NCI-H1092 (cell line): ENCODE measurements at places on chromosomes 3 and 15.

DNA sequence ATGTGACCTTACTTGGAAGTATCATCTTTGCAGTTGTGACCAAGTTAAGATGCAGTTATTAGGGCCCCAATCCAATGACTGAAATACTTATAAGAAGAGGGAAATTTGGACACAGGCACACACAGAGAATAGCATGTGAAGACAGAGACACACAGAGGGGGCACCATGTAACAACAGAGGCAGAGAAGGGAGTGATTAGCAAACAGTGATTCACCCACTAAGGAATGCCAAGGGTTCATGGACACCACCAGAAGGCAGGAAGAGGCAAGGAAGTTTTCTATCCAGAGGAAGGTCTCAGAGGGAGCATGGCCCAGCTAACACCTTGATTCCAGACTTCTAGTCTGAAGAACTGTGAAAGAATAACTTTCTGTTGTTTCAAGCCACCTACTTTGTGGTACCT, 25.0 kb downstream of the SIDT1 start:
- no peak for DNase-seq

- DNase-seq, result no peak
Observed at GRCh38 chr3:118936811-118937210, 97.8 kb downstream of the IGSF11 start.

DNA sequence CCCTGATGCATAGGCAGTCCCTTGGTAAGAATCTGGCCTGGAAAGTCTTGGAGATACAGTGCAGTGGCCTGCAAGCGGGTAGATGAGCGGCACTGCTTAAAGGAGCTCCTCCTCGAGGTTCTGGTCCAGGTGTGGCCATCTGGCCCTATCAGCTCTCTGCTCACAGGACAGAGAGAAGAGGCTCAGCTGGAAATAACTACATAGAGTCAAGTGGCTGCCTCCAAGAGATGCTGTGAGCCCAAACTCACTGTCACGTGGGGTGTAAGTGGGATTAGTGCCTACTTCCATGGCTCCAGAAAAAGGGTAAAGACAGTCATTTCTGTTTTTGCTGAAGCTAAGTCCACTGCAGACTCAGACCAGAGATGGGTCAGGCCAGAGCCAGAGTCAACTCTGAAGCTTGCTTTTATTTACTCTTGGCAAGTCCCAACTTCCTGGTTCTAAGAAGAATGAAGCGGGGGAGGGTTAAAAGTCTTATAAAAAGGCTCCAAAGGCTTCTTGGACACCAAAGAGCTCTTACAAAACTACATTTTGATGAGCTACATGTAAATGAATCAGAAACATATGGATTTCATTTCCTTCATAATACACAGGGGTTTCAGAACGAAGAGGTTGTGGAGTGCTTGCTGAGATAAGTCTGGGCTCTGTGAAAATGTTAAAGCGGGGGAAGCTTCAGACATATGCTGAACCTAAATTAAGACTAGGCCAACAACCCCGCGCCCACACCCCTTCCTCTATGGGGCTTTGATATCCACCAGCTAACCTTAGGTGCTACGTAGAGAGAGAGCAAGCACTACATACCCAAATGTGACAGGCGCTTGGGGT, 77.1 kb downstream of the PDZRN3 start:
- no peak for DNase-seq

- no peak for DNase-seq
Observed at GRCh38 chr15:53251996-53252395, 461.9 kb upstream of the ONECUT1 start.

DNA sequence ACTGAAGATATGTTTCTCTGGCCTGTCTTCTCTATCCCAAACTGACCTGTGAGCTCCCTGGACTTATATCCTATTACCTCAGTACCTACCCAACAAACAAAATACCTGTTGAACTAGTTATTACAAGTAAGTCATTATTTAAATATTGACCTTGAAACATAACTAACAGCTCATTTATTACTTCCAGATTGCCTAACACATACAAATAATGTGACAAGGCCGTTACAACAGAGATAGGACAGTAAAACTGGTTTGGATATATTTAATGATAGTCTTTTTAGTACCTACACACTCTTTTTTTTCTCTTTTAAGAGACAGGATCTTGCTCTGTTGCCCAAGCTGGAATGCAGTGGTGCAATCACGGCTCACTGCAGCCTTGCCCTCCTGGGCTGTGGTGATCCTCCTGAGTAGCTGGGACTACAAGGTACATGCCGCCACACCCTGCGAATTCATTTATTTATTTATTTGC, 145.0 kb downstream of the ADAM10 start:
- DNase-seq, result no peak

DNA sequence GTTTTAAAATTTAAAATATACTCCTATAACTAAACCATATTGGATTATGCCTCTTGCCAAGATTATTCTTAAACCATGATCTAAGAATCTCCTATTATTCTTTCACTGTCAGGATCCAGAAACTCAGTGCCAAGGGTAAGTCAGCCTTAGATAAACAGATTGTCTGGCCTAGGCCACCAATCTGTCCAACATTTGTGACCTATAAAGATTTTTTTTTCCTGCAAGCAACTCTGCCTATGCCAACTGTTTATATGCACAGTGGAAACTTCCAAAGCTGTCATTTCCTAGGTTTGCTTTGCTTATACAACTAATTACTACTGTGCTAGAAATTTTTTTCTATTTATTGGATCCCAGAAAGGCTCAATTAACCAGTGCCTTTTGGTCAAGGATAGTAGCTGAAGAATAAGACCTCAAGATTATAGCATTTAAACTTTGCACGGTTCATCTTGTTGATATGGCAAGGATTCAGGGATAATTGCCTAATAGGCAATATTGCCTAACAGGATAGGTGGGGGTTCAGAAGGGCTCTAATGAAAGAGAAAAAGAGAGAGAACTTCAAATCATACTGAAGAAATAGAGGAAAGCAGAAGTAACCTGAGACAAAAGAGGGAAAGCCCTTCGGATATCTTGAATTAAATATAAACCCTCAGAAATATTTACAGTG, 22.8 kb downstream of the GAP43 start:
- DNase-seq, result no peak

DNA sequence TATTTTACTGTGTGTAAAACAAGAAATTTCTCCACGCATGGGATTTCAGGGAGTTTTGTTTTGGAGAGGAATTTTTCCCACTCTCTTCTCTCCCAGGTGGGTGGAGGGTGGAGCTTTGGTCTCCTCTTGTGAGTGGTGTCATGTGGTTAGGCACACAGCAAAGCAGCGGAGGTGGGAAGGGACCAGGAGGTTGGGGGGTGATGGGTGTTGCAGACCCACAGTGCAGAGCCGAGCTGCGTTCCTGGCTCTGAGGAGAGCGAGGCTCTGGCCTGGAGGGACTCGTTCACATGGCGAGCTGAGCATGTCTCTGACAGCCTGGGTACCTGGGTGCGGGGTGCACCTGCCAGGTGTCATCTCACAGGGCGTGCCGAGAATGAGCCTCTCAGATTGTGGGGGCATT, 87.8 kb downstream of the RYR3 start:
- DNase-seq, result no peak

DNA sequence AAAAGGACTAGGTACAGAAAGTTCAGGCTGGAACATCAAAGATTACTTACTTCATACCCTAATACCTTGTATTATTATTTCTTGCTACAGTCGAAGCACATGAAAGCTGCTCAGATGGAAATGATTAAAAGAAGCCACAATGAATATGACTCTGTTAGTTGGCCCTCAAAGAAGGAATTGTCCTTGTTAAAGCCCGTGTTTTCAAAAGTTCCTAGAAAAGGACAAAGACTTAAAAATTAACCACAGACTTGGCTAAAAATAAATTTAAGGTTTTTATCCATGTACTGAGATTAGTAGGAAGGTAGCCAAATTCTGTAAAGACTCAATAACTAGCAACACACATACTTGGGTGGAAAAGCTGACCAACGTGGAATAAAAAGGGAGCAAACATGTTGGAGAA, 251.0 kb upstream of the RARB start:
- DNase-seq, result no peak

GRCh38 chr3:43870844-43871626, 180.3 kb downstream of the ABHD5 start:
- no peak for DNase-seq

DNA sequence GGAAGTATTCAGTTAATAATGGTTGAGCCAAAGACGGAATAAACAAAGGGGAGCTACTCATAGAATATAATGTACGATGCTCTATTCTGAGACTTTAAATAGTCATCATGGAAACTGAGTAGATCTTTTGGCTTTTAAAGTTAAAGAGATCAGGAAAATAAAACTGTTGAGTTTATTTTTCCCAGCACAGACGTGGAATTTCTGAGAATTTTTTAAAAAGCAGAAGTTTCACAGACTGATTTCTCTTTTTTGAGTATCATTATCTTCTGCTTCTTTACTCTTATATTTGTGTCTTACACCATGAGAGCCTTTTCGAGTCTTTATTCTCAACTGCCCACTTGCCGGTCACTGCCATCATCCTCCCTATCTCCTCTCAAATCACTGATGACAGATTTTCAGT, 13.2 kb downstream of the P2RY14 start:
- no peak for DNase-seq

GRCh38 chr15:57458356-57458781, 82.1 kb downstream of the CGNL1 start:
- DNase-seq, result no peak

DNA sequence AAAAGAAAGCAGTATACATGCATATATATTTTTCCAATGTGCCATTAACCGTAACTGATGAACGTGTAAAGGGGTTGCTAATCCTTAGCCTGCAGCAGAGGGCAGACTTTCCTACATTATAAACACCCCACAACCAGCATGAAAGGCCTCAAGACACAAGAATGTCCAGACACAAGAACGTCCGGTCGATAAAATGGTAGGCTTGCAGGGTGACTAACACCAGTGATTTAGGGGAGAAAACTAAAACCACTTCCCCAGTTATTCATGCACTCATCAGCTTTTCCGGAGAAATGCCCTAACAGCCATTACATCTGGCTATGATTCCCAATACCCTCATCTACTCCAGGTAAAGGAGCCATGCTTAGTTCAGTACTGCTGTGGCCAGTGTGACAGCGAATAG, 57.4 kb downstream of the LRTM1 start:
- no peak for DNase-seq

DNA sequence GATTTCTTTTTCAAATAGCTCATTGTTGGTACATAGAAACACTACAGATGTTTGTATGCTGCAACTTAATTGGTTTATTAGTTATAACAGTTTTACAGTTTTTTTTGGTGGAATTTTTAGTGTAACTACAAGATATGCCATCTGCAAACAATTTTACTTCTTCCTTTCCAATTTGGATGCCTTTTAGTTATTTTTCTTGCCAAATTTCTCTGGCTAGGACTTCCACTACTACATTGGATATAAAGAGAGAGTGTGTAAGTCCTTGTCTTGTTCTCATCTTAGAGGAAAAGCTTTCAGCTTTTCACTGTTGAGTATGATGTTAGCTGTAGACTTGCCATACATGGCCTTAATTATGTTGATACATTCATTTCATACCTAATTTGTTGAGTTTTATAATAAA, 143.6 kb upstream of the EOMES start:
- DNase-seq, result no peak

DNA sequence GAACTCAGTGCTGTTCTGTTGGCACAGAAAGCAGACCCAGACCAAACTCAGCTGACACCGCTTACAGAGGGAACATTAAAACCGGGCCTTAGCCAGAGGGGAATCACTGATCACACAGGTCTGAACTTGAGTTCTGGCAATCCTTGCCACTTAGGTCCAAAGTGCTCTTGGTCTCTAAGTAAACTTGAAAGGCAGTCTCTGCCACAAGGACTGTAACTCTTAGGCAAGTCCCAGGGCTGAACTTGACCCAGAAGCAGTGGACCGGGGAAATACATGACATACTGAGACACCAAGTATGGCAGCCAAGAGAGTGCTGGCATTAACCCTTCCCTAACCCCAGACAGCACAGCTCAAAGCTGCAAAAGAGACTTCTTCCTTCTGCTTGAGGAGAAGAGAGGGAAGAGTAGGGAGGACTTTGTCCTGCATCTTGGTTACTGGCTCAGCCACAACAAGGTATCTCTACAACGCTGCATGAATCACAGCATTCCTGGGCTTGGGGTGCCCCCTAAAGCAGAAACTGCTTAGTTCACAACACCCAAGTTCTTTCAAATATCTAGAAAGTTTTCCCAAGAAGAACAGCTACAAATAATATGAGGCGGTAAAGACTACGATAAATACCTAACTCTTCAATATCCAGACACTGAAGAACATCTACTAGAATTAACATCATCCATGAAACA, 32.5 kb downstream of the NAALADL2 start:
- no peak for DNase-seq

DNA sequence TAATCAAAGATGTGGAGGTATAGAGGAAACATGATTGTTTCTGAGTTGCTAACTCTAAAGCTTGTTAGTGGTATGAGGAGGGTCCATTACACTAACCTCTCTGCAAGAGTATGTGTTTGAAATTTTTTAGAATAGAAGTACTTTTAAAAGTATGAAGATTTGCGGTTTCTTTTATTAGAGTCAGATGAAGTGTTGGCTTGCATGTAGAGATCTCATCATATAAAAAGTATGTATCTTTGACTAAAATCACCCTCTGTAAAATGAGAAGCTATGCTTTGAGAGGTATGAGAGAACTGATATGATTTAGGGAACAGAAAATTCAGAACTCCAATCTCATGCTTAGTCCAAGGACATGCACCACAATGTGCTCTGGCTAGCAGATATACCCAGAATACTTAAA, 140.4 kb upstream of the MBNL1 start:
- no peak for DNase-seq

DNA sequence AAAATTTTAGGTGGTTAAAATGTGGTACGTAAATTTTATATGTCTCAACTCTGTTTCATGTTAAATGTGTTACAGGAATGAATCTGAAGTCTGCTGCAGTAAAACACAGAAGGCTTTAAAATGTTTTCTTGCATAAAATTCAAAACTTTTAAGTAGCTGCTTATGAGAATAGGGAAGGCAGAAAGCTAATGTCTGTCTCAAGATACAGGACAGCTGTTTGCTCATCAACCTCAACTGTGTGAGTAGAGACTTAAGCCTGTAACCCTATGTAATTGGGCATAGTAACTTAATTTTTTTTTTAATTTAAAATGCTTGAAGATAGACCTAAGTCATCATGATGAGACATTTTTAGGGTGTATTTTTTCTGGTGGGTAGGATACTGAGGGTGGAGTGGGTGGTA, 38.9 kb downstream of the ZFAND6 start:
- no peak for DNase-seq

DNA sequence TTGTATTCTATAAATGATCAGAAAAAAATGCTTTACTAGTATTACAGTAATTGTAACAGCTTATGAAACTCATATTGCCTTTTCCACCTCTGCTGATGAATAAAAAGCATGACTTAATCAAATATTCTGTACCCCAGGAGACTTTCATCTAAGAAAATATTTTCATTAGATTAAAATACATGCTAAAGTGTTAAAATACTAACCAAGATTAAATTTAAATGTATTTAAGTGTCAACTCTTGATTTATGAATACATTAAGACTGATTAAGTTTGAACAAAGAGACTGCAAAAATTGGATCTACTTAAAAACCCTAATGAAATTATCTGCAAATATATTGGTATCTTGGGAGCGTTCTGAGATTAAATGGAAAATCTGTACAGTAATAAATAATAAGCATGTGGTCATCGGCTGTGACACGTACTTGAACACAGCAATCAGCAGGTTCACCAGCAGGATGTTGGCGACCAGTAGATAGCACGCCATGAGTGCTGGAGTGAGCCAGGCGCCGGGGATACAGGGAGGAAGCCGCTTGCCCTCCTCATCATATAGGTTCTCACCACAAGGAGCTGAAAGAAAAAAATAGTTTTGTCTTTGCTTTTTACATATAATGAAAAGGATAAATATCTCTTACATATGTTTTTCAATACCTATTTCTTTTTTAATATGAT, 36.6 kb upstream of the MTMR10 start:
- no peak for DNase-seq

- DNase-seq, result no peak
Observed at GRCh38 chr3:73399106-73399505, 225.6 kb downstream of the PDZRN3 start.

GRCh38 chr3:186789554-186790260, 6.3 kb downstream of the EIF4A2 start:
- DNase-seq, result no peak
